ENCODE measurements at places on chromosomes 1 and 21.

DNA sequence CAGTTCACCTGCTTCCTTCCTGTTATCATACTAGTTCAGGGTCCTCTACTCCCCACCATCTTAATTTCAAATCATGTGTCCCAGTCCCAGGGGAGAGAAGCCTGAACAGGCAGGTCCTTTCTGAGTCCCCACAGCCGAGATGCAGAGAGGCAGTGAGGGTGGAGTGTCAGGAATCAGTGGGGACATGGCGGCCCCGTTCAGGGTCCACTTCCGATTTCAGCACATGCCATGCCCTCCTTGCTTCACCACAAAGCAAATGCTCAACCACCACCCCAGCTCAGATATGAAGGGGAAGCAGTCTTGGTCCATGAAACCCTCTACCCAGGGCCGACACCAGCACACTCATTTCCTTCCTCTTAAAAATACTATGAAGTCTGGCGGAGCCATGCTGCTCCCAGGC lies 5.2 kb upstream of the SEMA4A start:
- DNase-seq, result no peak

GRCh38 chr1:235495551-235495950 lies 8.7 kb downstream of the B3GALNT2 start:
- DNase-seq, result no peak

- no peak for DNase-seq
Measured at GRCh38 chr1:189971656-189972055, 506.0 kb downstream of the BRINP3 start.

- no peak for DNase-seq
Measured at GRCh38 chr1:53728196-53728595, 10.8 kb downstream of the GLIS1 start.

GRCh38 chr1:51729824-51730301 lies 113.0 kb downstream of the OSBPL9 start:
- DNase-seq, result no peak

Measured in activated T-helper 1 cell treated with Interleukin-2 at 50 U/mL for 16 hours (primary cell).